Thyroid gland (tissue), 4 donors: ENCODE measurements at places on chromosomes 11 and 22. TPM values are rescaled to one million over a fixed set of nuclear protein-coding genes. Genes with fewer than 3 reads are reported as not detected.

DNA sequence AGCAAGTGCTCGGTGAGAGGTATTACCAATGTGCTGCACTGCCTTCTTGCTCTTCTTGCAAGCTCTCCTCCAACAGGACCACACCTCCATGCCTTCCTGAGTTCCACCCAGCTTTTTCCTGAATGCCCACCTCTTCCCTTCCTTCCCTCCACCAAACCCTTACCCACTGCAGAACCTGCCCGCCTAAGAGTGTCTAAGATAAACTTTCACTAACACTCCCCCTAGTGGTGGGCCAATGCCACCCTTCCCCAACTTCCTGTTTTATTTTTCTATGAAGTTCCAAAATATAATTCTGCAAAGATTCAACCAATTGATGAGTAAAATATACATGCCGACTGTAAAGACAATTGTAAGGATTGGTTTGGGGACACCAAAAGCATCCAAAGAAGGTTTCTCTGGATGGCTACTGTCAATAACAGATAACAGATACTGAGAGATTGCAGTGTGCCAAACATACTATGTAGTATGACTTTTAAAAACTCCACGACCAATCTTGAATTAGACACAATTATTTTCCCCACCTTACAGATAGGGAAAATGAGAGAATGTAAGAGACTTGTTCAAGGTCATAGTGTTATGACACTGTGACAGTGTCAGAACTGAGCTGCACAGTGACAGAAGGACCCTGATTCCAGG, 38.6 kb upstream of the BMAL1 start:
- H3K27ac ChIP-seq, result no peak overlapping the region
- no peak overlapping the region for H3K4me3 ChIP-seq
- H3K36me3 ChIP-seq, result no peaks in the 10 kb centered on the region
- DNase-seq, result peak; percentile 30

Gene SCGB1D4
- not detected for total RNA-seq

Gene RFPL3
- total RNA-seq, result not detected

- no peak for DNase-seq
- no peaks in the 10 kb centered on the region for H3K4me1 ChIP-seq
- no peaks in the 10 kb centered on the region for H3K27me3 ChIP-seq
- H3K36me3 ChIP-seq, result no peaks in the 10 kb centered on the region
Observed at GRCh38 chr22:28053896-28054818, 135.1 kb upstream of the PITPNB start.

DNA sequence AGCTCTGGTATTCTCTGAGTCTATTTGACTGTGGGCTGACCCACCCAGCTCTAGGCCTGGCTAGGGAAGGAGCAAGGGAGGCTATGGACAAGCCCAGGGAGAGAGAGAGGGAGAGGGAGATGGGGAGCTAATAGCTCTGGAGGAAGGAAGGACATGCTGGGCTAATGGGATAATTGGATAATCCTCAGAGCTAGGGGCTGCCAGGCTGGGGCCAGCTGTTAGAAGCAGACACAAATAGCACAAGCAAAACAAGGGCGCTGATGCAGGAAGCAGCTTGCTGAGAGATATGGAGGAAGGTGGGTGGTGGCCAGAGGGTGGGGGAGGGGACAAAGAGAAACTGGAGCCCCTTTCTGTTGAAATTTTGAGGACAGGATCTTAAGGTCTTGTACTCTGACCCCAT, 23.2 kb downstream of the ADORA2A start:
- H3K4me1 ChIP-seq, result no peaks in the 10 kb centered on the region
- no peak overlapping the region for H3K4me3 ChIP-seq
- H3K27me3 ChIP-seq, result no peaks in the 10 kb centered on the region
- H3K36me3 ChIP-seq, result no peaks in the 10 kb centered on the region
- H3K27ac ChIP-seq, result no peak overlapping the region
- no peak for DNase-seq

DNA sequence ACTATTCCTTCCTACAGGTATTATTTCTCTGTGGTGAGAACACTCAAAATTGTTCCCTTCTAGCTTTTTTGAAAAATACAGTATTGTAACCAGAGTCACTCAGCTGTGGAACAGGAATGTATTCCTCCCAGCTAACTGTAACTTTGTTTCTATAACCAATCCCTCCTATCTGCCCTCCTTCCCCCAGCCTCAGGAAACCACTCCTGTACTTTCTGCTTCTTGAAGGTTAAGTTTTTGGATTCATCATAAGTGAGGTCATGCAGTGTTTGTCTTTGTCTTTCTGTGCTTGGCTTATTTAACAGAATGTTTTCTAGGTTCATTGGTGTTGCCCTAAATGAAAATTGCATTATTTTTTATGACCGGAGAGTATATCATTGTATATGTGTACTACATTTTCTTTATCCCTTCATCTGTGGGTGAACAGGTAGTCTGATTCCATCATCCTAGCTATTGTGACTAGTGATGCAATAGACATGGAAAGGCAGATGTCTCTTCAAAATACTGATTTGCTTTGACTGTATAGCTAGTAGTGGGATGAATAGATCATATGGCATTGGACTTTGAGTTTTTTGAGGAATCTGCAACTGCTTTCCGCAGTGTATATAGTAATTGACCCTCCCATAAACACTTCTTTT, 112.9 kb upstream of the GRK3 start:
- peaks cover 25% of the 10 kb centered on the region for H3K4me1 ChIP-seq
- H3K36me3 ChIP-seq, result no peaks in the 10 kb centered on the region
- H3K27ac ChIP-seq, result no peak overlapping the region
- DNase-seq, result no peak

- peaks cover 6% of the 10 kb centered on the region for H3K4me1 ChIP-seq
- no peak overlapping the region for H3K27ac ChIP-seq
- no peak for DNase-seq
Observed at GRCh38 chr11:9609841-9610240, 36.4 kb downstream of the WEE1 start.

GRCh38 chr11:102583141-102583873, 41.8 kb downstream of the MMP20 start:
- no peak for DNase-seq
- H3K4me3 ChIP-seq, result no peak overlapping the region
- no peaks in the 10 kb centered on the region for H3K36me3 ChIP-seq
- H3K27me3 ChIP-seq, result no peaks in the 10 kb centered on the region

- no peak overlapping the region for H3K27ac ChIP-seq
- H3K27me3 ChIP-seq, result peaks cover 6% of the 10 kb centered on the region
- H3K4me1 ChIP-seq, result peaks cover 4% of the 10 kb centered on the region
- DNase-seq, result no peak
- H3K36me3 ChIP-seq, result no peaks in the 10 kb centered on the region
Observed at GRCh38 chr11:62931499-62932278, 10.5 kb upstream of the CHRM1 start.

Gene ANO5
- total RNA-seq, result 7.4 TPM

GRCh38 chr11:65390996-65391395, 4.6 kb downstream of the FRMD8 start:
- H3K27ac ChIP-seq, result peak overlapping the region; percentile 76
- no peaks in the 10 kb centered on the region for H3K27me3 ChIP-seq
- peaks cover 16% of the 10 kb centered on the region for H3K36me3 ChIP-seq
- DNase-seq, result no peak
- peaks cover 6% of the 10 kb centered on the region for H3K4me1 ChIP-seq

DNA sequence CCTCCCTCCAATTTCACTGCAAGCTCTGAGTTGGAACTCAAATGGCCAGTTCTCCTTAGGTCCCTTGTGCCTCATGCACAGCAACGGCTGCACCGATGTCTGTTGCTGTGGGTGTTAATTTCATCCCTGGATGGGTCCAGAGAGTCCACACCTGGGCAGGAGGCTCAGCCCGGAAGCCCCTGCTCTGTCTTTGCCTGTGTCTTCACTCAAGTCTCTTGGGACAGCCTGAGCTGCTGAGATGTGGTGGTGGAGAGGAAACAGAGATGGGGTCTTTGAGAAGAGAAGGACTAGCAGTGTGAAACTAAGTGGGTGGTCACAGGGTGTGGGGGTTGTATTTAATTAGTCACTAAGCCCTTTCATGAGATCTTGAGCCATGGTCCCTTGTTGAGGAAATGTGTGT, 109.3 kb downstream of the NECTIN1 start:
- no peaks in the 10 kb centered on the region for H3K36me3 ChIP-seq
- DNase-seq, result no peak
- no peak overlapping the region for H3K4me3 ChIP-seq

DNA sequence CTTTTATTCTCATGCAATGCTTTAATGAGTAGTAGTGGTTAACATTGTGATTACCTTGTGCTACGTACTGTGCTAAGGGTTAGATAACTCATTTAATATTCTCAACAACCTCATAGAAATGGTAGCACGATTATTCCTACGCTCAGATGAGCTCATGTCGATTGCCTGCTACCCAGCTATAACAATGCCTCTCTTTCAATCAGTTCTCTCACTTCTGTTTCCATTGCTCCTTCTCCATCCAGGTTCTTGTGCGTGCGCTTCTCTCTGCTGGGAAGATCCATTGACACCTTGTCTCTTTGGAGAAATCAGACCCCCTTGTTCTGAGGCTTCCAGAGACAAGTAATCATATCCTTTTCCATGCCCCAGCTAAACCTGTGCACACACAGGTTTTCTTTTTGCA, 120.8 kb downstream of the NECTIN1 start:
- DNase-seq, result no peak
- H3K4me3 ChIP-seq, result no peak overlapping the region
- H3K27ac ChIP-seq, result no peak overlapping the region
- H3K4me1 ChIP-seq, result no peaks in the 10 kb centered on the region
- H3K27me3 ChIP-seq, result no peaks in the 10 kb centered on the region
- H3K36me3 ChIP-seq, result no peaks in the 10 kb centered on the region

- no peaks in the 10 kb centered on the region for H3K27me3 ChIP-seq
- H3K4me1 ChIP-seq, result no peaks in the 10 kb centered on the region
- DNase-seq, result no peak
Observed at GRCh38 chr11:107006076-107006833, 12.0 kb downstream of the GUCY1A2 start.

- H3K27me3 ChIP-seq, result no peaks in the 10 kb centered on the region
- peaks cover 36% of the 10 kb centered on the region for H3K4me1 ChIP-seq
- no peak for DNase-seq
Observed at GRCh38 chr11:19444231-19444630, 203.5 kb upstream of the E2F8 start.

Gene CNIH2
- total RNA-seq, result not detected

DNA sequence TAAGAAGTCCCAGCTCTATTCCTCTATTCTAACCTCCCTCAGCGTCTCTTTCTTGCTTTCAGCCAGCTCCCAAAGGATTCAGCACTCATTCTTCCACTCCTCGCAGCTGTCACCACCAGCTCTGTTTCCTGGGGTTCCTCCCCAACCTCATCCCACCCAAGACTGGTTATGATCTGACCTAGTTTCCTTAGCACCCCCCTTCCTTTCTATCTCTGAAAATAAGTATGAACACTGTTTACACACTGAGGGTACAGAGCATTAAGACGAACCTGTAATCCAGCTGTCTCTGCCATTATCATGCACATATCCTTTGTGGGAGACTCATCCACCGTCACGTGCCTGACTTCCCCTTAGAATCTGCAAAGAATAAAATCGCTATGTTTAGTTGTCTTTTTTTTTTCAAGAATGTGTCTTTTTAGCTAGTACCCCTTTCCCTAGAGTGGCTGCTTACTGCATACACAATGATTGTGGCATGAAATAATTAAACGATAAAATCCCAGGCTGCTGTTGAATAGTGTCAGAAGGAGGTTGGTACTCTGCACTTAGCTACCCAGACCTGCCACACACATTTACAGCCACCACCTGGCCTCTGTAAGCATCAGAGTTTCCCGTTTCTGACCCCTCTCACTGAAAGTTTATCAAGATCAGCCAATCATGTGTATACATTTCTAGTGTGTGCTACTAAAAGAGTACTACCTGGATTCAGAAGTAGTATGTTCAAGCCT, 26.9 kb upstream of the CSTF3 start:
- H3K36me3 ChIP-seq, result no peaks in the 10 kb centered on the region
- no peaks in the 10 kb centered on the region for H3K27me3 ChIP-seq
- H3K27ac ChIP-seq, result no peak overlapping the region
- no peaks in the 10 kb centered on the region for H3K4me1 ChIP-seq

Gene MTMR2
- 26.9 TPM for total RNA-seq

DNA sequence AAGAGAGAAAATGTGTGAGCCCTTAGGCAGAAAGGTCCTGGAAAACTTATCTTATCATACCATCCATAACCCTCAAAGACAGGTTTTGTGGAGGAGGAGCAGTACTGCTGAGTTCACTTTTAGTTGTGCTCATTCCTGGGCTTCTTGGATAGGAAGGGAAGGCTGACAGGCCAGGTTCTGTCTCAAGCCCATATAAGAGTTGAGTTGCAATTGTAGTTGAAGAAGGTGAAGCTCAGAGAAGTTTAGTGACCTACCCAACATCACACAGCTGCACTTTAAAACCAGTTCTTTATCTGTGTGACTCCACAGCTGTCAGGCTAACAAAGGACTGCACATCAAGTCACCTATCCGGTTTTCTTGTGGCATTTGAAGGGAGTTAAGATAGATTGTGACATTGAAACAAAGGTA, 13.0 kb downstream of the TEAD1 start:
- H3K4me3 ChIP-seq, result no peak overlapping the region
- DNase-seq, result no peak
- H3K27me3 ChIP-seq, result no peaks in the 10 kb centered on the region
- H3K27ac ChIP-seq, result peak overlapping the region; percentile 91
- peaks cover 63% of the 10 kb centered on the region for H3K4me1 ChIP-seq

Gene ALDH3B1
- 6.6 TPM for total RNA-seq

Gene MFNG
- total RNA-seq, result 18.0 TPM
